ENCODE measurements at places on chromosomes 3 and 15. TPM values are rescaled to one million over a fixed set of nuclear protein-coding genes. Genes with fewer than 3 reads are reported as not detected.

Gene DLEC1
- total RNA-seq: 1.3 TPM

Gene FANCD2
- total RNA-seq: 21.1 TPM

GRCh38 chr3:161031134-161031533 lies 74.0 kb downstream of the B3GALNT1 start:
- H3K4me1 ChIP-seq: no peaks in the 10 kb centered on the region
- no peak overlapping the region for H3K4me3 ChIP-seq
- DNase-seq: no peak
- H3K36me3 ChIP-seq: no peaks in the 10 kb centered on the region
- H3K27me3 ChIP-seq: no peaks in the 10 kb centered on the region

DNA sequence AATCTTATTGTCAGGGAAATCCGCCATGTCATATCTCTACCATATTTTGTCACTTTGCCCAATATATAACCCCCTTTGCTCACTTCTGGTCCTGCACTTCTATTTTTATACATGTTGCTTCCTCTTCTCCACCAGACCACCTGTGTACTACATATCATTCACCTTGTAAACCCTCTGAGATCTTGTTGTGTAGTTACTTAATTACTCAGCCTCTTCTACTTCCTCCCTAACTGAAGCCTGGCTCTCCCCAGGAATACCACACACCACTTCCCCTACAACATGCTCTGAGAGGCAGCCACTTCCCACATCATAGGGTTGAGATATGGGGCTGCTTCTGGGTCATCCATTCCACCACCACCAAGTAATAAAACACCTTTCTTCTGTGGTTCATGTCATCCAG lies 10.0 kb downstream of the HEXA start:
- DNase-seq: no peak
- no peaks in the 10 kb centered on the region for H3K27me3 ChIP-seq
- H3K36me3 ChIP-seq: peaks cover 23% of the 10 kb centered on the region
- H3K27ac ChIP-seq: no peak overlapping the region
- no peaks in the 10 kb centered on the region for H3K4me1 ChIP-seq

Gene ARHGAP31
- total RNA-seq: 2.9 TPM

- no peak for DNase-seq
- no peaks in the 10 kb centered on the region for H3K27me3 ChIP-seq
- H3K4me3 ChIP-seq: no peak overlapping the region
- peaks cover 63% of the 10 kb centered on the region for H3K36me3 ChIP-seq
- H3K27ac ChIP-seq: no peak overlapping the region
These were observed 73.8 kb downstream of the AAGAB start for GRCh38 chr15:67180514-67181191.

Gene ZNF445
- total RNA-seq: 4.9 TPM

Gene GXYLT2
- 0.58 TPM for total RNA-seq

DNA sequence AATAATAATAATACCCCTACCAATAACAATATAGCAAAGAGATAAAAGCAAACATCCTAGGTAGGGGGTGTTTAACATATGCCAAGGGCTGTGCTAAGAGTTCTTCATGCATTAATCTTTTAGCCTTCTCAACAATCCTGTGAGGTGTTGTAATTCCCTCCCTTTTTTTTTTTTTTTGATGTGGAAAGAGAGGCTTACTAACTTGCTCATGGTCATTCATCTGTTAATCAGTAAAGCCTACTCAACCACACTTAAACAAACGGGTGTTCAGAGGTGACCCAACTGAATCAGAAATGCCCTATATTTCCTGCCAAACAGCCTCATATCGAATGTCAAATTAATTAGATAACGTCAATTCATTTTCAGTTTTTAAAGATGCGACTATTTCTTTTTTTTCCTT lies 232.1 kb downstream of the CTNNB1 start:
- no peaks in the 10 kb centered on the region for H3K36me3 ChIP-seq
- no peaks in the 10 kb centered on the region for H3K4me1 ChIP-seq
- DNase-seq: no peak
- no peak overlapping the region for H3K27ac ChIP-seq
- H3K27me3 ChIP-seq: no peaks in the 10 kb centered on the region

- H3K4me3 ChIP-seq: peak overlapping the region; percentile 98
- peak; percentile 65 for DNase-seq
- H3K36me3 ChIP-seq: no peaks in the 10 kb centered on the region
These were observed 4.6 kb downstream of the TSC22D2 start for GRCh38 chr3:150412561-150413231.

All from stomach (tissue), 19 donors.